ENCODE measurements at places on chromosomes 3 and 15.

DNA sequence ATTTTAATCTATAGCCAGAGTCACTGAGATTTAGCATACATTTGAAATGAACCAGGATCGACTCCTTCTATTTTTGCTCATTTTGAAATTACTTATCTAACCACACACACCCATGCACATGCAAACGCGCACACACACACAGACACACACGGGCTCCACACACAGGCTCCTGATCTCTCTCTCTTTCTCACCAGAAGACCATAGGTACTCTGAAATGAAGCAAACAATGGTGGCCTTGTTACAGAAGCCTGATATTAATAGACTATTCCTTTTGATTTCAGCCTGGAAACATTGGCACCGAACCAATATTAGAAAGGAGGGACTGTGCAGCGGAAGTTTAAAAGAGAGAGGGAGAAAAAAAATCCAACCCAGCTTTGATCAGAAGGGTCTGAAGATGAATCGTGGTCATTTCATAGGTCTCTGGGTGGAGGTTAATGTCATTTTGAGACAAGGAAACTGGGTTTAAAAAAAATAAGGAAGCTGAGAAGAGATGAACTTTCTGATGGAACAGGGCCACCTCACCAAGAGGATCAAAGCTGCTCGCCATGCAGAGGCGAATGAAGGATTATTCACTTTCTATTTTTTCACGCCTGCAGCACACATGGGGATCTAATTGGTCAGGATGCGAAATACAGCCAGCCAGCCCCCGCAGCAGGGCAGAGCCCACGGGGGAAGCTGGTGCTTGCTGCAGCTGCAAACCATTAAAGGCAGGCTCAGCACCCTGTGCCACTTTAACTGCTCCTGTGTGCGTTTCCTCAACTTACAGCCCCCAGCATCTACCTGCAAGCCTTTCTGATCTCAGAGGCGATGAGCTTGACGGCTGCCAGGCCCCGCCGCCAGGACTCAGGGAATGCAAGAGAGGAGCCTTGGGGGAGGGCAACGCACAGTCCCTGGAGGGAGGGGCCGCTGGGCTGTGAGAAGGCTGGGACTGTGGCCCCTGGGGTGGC lies 88.8 kb downstream of the HES1 start:
- DNase-seq = no peak

DNA sequence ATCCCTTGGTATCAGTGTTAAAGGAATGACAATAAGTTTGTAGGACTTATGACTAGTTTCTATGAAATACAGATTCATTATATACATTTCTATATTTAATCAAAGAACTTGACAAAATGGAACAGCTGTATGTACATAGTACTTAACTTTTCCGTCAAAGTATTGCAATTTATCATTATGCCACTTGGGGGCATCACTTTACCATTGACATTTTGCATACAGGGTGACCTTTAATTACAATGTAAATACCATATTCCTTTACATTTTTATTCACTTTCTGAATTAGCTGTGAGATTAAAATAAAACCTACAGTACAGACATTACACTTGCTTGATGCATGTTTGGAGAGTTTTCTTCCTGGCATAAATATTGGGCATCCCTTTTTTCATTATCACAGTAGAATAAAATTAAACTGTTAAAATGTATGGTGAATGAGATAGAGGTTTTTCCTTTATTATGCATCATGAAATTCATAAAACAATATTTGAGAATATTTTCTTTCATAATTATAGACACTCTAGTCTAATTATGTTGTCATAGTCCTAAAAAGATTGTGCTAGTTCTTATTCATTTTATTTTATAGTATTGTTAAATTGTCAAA lies 6.9 kb downstream of the NEK11 start:
- DNase-seq = peak; percentile 23

DNA sequence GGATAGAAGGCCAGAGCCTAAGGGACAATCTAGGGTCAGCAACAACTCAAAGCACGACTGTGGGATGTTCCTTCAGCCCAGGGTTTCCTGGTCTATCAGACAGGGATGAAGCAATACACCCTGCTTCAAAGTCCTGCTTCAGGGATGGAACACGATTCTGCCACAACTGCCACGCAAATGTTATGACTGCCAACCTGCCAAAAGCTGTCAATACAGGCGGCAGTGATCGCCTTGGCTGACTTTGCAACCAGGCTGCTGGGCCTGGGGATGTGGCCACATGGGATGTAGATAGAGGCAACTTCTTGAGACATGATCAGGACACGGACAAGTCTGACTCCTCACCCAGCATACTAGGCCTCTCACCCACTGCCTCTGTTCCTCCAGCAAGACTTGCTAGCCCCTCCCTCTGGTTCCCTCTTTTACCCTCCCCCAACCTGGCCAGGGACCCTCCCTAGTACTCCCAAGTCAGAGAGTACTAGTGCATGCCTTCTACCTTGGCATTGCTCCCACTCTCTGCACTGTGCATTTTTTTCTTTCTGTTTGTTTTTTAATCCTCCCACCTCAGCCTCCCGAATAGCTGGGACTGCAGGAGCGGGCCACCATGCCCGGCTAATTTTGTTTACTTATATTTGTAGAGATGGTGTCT lies 7.6 kb downstream of the CCDC12 start:
- DNase-seq = no peak

GRCh38 chr15:79989682-79990081 lies 18.7 kb upstream of the BCL2A1 start:
- DNase-seq = no peak

GRCh38 chr3:149820183-149820582 lies 7.2 kb downstream of the RNF13 start:
- DNase-seq = no peak

- no peak for DNase-seq
These were observed 1069.1 kb upstream of the ALCAM start for GRCh38 chr3:104297617-104298016.

Data from stimulated activated CD4-positive, alpha-beta T cell treated with anti-CD3 and anti-CD28 coated beads, Interleukin-2, amount 100 ng/mL, for 48 hours (primary cell).